Sciatic nerve (tissue), 2 donors: ENCODE measurements at places on chromosomes 12 and 14. TPM values are rescaled to one million over a fixed set of nuclear protein-coding genes. Genes with fewer than 3 reads are reported as not detected.

Gene IL22
- not detected for total RNA-seq

DNA sequence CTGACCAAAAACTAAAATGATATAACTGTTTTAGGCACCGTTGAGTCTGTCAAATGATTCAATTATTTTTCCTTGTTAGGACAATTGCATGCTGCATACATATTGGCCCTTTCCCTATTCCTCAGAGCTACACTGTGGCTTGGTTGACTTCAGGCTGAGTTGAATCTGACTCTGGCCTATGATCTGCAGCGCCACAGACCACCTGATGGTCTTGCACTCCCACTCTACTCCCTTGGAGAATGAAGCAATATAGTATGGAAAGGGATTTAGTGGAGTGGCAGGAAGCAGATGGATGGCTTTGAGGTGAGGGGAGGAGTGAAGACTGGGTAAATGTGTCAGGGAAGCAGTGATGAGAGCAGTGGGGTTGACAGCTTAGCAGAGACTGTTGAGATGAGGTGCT lies 579.0 kb upstream of the STXBP6 start:
- DNase-seq = no peak

GRCh38 chr14:93727039-93727740 lies 61.1 kb downstream of the PRIMA1 start:
- no peak for DNase-seq

Gene RASSF3
- total RNA-seq = 49.3 TPM
